Stimulated activated CD4-positive, alpha-beta T cell treated with anti-CD3 and anti-CD28 coated beads, Interleukin-2, amount 100 ng/mL, for 48 hours (primary cell): ENCODE measurements at places on chromosomes 3 and 15.
A peak's percentile ranks its signal among the peaks of the same experiment; 100 is the strongest.

- DNase-seq = no peak
These were observed 41.4 kb upstream of the SLC41A3 start for GRCh38 chr3:126125341-126125740.

DNA sequence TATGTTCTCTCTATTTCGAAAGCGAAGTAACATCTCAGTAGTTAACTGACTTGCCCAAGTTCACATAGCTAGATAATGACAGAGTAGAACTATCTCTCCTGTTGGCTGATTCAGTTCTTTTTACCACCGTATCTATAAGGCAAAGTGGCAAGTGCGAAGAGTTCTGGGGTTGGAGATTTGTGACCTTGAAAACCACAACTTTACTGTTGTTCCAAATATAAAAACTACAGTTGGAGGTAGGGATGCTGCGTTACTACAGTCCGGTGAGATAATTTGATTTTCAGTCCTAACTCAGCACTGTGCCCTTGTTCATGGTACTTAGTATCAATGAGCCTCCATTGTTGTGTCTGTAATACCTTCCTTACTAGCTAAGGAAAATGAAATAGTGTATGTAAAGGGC lies 71.2 kb upstream of the GOLGA8B start:
- DNase-seq = no peak

DNA sequence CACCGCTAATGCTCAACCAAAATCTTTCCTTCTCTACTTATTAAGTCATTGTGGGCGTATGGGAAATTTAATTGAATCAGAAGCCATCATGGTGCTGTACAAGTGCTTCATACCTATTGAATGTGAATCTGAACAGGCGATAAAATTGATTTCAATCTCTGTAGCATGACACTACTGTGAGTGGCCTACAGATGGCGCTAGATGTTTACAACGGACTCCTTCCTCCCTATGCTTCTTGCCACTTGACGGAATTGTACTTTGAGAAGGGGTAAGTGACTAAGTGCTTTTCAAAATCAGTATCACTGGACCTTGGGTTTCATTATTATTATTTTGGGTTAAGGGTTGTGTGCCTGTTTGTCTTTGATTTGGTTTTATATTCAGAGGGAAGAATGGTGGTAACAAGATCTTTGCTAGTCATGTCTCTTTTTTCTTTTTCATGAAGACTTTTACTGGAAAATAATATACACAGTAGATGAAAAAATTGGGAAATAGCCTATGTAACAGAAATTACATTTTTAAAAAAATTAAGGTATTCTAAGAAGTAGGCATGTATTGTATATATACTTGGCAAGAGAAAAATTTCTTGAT lies 35.4 kb downstream of the ACP3 start:
- DNase-seq = peak; percentile 71

DNA sequence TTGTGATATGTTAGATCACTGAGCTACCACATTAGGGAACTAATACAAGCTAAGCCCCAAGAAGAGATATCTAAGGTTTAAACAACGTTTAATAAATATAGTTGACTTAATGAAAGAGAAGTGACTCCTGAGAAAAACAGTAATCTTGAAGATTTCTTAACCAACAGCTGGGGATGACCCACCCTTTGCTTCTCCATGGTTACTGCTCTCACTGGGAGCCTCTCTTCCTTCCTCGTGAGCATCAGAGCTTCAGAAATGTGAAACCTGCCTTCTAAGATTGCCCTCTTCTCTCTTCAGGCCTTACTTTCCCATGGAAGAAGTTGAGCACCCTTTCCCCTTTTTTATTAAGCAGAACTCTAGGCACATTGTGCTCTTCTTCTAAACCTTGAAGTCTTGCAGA lies 132.2 kb upstream of the NR2E3 start:
- no peak for DNase-seq

GRCh38 chr3:73491287-73491662 lies 133.5 kb downstream of the PDZRN3 start:
- DNase-seq = no peak

- DNase-seq = no peak
These were observed 70.4 kb downstream of the CBLB start for GRCh38 chr3:105798381-105798934.

DNA sequence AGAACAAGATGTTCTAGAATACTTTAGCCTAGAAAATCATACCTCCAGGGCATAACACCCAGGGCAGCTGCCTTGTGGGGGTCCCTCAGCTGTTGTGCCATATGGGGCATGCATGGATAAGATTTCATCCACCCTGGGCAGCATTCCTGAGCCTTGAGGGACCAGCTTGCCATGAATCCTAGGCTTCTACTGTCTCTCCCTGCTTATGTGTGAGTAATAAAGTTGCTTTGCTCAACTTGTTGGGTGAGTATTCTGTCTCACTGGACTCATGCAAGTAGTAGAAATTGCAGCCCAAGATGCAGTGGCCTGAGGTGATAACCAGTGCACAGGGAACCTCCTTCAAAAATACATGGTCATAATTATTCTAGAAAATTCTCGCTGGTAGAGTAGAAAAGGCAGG lies 52.1 kb upstream of the EPHB1 start:
- DNase-seq = no peak

GRCh38 chr3:185930393-185931107 lies 7.3 kb downstream of the TRA2B start:
- DNase-seq = no peak

DNA sequence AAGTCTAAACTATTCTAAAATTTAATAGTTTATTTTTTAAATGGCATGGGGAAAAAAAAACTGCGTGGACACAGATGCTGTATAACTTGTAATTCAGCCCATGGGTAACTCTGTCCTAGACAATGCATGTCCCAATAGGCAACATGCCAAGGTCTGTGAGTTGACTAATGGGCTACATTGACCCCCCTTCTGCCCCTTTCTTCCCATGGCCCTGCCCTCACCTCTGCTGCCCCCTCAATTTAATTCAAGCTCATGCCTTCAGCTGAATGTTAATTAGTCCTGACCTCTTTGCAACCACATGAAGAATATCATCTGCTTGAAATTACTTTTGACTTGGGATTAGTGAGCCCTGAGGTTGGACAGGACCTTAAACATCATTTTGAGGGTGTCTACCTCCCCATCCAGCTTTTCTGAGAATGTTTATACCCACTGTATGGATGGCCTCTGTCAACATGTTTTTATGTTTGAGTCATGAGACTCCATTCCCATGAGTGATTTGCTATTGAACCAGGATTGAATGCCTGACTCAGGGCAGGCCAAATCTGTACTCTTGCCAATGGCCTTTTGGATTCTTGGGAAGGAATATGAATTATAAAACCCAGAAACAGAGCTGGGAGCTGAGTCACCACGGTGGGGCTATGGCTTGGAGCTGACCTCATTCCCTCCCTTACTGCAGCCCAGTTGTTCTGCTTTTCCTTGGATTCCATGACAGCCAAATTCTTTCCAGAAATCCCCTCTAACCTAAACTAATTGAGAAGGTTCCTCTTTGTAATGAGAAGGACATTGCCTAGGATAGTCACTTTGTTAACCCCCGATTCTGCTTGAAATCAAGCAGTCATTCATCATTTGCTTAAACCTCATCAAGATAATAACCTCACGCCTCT lies 33.5 kb upstream of the PDE8A start:
- no peak for DNase-seq

GRCh38 chr3:30145281-30145680 lies 461.1 kb upstream of the TGFBR2 start:
- no peak for DNase-seq

DNA sequence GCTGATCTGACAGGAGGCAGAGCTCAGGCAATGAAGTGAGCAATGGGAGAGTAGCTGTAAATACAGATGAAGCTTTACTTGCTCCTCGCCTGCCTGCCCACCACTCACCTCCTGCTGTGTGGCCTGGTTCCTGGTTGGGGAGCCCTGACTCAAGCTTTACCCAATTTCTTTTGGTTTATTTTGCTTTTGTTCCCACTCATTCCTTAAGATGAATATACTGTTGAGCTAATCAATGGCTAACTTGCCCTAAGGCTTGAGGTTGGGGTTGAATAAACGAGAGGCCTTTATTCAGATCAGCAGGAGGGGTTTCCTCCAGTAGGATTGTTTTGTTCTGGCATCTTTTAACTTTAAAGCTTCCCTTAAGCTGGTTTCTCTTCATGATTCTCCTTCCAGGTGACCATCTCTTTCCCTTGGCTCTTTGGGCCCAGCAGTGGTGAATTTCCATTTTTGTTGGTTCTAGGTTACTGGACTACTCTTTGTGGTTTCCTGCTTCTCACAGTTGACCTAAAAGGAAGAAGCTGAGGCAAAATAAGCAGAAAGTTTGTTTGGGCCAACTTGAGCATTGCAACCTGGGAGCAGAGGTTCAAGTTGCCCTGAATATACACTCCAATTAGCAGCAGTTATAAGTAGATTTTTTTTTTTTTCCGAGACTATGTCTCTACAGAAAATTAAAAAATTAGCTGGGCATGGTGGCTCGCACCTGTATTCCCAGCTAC lies 44.4 kb downstream of the STARD9 start:
- no peak for DNase-seq

DNA sequence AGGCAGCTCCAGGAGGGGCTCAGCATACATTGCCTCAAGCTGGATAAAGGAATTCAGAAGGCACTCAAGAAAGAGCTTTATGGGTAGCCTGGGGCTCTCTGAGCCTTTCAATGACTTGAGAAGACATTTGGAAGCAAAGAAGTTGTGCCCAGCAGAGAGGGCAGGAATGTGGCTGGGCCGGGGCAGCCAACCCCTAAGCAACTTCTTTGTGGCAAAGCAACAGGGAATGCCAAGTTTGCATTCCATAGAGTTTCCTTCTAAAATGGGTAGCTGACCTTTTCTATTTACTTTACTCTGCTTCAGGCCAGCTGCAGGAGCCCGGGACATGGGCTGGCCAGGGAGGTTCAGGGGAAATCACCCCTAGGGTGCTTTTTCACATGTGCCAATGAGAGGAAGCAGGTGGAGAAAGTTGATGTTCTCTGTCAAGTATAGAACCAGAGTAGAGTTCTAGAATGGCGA lies 45.6 kb downstream of the CCDC12 start:
- DNase-seq = no peak
